NCI-H2081 treated with DMSO at 0.1 percent for 48 hours (cell line): ENCODE measurements at places on chromosomes 5 and 9.
A peak's percentile ranks its signal among the peaks of the same experiment; 100 is the strongest.

DNA sequence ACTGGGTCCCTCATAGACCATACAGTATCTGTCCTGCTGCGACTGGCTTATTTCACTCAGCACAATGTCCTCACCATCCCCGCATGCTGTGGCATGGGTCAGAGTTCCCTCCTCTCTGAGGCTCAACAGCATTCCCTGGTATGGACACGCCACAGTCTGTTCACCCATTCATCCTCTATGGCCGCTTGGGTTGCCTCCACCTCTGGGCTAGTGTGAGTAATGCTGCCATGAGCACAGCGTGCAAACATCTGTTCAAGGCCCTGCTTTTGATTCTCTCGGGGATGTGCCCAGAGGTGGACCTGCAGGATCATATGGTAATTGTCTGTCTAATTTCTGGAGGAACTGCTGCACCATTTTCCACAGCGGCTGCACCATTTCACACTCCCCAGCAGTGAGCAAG lies 5.5 kb upstream of the FBP2 start:
- no peak for DNase-seq

DNA sequence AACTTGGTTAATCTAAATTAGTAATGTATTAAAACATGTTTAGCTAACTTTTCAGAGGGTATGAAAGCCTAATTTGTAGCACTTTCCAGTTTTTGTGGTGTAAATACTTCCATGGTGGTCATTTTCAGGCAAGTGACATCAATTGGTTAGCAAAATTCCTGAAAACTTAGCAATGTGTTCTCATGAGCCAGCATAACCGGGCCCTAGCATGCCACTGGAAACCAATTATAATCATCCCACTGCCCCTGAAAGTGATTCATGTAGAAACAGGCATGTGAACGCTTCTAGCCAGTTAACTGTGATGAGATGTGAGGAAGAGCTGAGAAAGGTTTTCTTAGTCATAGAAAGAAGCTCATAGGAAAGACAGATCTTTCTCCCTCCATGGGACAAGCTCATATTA lies 417.2 kb downstream of the TLR4 start:
- DNase-seq = no peak

GRCh38 chr5:132387640-132388117 lies 18.2 kb downstream of the SLC22A5 start:
- no peak for DNase-seq

GRCh38 chr5:80122579-80122978 lies 87.4 kb downstream of the THBS4 start:
- no peak for DNase-seq

DNA sequence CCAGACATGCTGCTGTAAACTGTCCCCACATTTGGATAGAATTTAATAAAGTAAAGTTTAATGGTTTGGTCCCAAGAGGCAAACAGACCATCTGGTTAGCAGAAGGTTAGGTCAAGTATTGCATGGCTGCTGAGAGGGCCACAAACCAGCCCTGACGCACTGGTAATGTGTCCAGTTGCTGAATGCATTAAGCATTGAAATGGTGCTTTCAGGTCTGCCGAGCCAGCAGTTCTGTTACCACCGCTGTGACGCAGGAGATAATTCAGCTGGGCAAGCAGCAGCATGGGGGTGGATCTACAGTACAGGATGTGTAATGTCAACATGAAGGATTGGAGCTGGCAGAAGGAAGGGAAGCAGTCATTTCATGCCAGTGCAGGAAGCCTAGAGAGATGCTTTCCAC lies 16.0 kb downstream of the ZNF462 start:
- DNase-seq = peak; percentile 63

DNA sequence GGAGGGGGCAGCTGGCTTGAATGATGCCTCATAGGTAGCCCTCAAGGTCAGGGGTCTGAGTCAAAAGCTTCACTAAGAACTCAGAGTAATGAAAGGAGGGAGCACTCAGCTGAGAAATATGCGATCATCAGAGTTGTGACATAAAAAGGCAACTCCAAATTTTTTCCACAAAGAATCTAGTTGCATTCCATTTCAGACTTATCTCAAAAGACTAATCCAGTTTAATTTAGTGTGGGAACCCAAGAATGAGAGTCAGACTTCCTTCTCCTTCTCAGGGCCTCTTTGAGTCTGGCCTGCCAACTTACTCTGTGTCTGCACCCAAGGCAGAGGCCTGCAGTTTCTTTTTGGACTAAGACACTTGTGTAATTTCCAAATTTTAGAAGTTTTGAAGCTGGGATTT lies 34.7 kb downstream of the GABRP start:
- no peak for DNase-seq

- no peak for DNase-seq
Observed at GRCh38 chr9:123269281-123269680, 895 bp upstream of the STRBP start.

DNA sequence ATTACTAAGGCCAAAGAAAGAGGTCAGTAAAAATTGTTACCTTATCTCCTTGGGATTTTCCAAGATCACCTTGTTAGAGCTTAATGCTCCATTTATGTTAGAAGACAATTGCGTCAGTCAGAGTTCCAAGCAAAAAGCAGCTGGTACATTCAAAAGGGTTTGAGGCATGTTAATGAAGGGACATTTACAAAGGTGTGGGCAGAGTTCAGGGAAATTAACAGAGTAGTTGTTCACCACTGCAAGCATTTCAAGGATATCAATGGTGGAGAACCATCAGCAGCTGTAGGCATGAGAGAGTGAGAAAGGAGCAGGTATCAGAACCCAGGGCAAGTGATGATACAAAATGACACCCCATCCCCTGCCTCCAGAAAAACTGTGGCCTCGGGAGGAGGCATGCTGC lies 17.0 kb upstream of the SMARCA2 start:
- no peak for DNase-seq

- DNase-seq = no peak
Observed at GRCh38 chr5:180825768-180826525, 23.3 kb upstream of the MGAT1 start.

GRCh38 chr9:38737246-38737645 lies 17.3 kb upstream of the FAM240B start:
- no peak for DNase-seq

DNA sequence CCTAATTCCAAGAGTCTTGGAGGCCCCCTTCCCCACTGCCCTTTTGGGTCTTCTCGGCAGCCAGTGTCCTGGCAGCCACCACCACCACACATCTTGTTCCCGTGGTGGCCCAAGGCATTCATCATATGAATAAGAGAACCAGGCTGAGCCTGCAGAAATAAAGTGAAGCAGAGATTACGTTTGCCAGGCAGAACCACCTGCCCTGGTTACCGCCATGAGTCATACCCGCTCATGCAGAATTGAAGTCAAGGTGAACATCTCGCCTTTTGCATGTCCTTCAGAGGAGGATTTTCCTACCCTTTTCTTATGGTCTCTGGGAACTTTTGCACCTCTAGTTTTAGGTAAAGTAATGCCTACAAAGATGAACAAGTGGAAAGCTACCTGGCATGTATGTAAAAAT lies 119.5 kb upstream of the LMX1B start:
- no peak for DNase-seq

DNA sequence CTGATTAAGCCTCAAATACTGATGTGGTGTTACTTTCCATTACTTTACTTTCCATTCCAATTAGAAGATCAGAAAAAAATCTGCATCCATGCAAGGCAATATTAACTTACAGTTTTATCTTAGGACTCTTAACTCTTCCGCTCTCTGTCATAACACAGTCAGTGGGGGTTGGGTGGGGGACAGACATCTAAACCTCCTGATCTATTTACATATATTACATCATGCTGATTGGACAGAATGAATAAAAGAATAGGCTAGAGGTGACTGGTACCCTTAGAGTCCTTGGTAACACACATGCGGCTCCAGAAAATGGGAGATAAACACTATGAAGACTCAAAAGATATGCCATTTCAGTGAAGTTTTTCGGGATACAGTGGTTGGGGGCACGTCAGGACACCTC lies 27.6 kb downstream of the RAPGEF6 start:
- DNase-seq = no peak

DNA sequence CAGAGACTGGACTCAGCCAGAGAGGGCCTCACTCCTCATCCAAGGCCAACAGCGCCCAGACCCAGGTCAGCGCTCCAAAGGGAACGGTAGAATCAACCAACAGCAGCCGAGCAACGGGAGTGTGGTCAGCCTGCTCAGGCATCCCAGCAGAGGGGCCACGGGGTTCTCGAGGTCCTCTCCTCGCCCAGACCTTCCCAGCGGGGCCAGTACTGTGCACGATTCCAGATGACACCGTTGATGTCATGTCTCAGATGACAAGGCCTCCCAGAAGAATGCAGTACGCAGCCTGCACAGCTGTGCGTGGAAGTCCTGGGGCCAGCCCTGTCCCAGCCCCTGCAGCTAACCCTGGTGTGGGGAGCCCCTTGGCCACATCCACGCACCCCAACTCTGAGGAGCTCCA lies 141.0 kb upstream of the PPP1R26 start:
- no peak for DNase-seq

- no peak for DNase-seq
Observed at GRCh38 chr5:83802686-83803085, 82.0 kb upstream of the HAPLN1 start.

DNA sequence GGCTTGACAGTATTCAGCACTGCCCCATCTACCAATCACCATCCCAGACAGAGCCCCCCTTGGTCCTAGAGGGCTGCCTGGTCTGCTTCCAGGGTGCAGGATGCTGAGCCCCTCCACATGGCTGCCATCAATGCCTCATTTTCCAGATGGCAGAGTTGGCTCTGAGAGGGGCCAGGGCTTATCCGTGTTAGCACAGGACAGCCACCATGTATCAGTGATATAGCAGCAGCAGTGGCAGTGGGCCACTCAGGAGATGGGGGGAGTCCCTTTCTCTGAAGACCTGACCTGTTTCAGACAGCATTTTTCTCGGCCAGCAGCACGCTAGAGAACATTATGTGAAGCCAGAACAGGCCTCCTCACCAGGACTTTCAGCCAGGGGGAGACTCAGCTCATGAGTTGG lies 1.6 kb upstream of the SMIM32 start:
- no peak for DNase-seq

DNA sequence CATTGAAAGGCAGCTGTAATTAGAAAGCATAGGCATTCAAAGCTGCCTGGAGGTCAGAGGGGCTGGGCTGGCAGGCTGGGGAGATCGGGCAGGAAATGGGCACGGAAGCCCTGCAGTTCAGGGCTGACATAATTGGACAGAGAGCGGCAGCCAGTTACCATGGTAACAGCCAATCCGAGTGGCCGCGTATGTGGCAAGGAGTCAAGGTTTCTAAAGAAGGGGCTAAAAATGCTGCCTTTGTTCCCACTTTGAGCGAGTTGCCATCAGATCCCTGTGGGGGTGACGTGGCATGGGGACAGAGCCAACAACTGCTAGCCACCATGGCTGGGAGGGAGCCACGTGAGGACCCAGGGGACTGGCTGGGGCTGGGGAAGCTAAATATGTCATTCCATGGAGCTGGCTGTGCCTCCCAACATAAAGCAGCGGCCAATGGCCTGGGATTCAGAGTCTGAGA lies 44.7 kb upstream of the NDFIP1 start:
- DNase-seq = peak; percentile 33

DNA sequence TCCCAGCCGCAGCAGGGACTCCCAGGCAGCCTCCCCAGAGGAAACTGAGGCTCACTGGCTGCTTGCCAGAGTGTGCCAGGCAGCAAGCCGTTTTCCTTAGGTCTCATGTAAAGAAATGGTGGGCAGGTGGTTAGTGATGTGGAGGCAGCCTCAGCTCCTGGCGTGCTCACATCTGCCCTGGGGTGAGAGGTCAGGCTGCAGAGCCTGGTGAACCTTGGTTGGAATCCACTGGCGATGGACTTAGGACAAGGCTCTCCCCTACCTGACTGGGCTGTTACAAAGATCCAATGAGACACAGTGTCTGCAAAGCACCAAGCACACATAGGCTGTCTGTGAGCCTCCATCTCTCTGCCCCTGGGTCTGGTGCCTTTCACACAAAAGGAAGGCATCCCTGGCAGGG lies 30.9 kb downstream of the LHX6 start:
- no peak for DNase-seq

- no peak for DNase-seq
Observed at GRCh38 chr9:124768750-124769548, 2.2 kb downstream of the NR6A1 start.
